ENCODE measurements at places on chromosomes 4 and X.

DNA sequence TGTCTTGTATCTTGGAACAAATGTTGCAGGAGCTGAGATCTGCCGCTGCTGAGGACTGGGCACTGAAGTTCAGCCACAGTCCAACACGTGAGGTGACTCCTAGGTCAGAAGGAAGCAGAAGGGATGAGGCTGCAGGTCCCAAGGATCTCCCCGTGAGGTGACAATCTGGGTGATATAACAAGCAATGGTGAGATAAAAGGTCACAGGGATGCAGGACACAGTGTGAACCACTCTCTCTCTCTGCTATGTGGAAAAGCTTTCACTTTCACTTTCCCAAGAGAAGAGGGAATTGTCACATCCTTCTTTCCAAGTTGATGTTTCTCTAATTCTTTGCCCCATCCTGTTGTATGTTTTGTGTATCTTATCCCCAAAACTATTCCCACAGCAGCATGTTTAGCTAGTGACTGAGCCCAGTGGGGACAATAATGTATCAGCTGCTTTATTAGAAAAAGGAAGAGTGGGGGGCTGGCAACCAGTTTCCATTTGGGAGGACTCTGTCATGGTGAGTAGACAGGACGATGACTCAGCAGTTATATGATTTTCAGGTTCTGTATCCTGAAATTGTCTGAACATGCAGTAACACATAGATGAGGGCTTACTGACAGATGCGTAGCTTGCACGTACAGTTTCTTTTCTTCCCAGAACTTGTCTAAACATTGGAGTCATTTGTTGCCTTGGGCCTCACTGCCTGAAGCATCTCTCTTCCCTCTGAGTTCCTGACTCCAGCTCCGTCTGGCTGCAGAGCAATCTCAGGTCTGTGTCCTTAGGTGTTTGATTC, 1415.8 kb upstream of the TENM3 start:
- no peak for DNase-seq

- peak; percentile 20 for DNase-seq
These were observed 31.4 kb upstream of the SLC25A31 start for GRCh38 chr4:127698789-127699200.

- no peak for DNase-seq
These were observed 70.0 kb upstream of the FRG1 start for GRCh38 chr4:189870511-189871234.

DNA sequence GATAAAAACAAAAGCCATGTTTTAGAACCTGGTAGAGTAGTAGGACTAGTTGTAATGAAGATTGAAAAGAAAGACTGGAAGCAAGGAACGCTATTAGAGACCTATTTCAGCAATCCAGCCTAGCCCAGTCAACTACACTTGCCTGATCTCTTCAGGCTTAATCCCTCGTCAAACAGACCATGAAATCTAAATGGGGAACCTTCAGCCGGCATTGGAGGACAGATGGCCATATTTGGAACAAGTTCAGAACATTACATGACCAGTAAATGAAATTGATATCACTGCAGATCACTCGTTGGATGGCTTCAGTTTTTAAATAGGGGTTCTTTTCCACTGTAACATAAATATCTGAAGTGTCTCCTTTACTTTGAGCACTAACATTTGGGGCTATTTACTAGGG, 84.8 kb upstream of the WDR44 start:
- DNase-seq = no peak

- DNase-seq = no peak
These were observed 51.4 kb upstream of the EMCN start for GRCh38 chr4:100569196-100569595.

DNA sequence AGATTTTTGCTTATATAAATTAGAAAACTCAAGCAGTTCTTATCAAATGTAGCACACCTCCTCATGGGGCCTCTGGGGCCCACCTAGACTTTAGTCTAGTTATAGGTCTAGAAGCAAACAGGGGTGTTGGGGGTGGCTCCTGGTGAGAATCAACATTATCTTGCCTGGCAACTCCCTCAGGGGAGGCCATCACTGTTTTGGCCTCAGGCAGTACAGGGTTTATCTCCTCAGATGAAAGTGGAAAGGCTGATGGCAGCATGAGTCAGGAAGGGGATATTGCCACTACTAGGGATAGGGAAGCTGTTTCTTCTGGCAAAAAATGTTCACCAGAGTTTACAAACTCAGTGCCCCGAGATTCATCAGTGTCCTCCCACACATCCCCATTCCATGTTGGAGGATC, 232.4 kb upstream of the BMP3 start:
- DNase-seq = no peak

DNA sequence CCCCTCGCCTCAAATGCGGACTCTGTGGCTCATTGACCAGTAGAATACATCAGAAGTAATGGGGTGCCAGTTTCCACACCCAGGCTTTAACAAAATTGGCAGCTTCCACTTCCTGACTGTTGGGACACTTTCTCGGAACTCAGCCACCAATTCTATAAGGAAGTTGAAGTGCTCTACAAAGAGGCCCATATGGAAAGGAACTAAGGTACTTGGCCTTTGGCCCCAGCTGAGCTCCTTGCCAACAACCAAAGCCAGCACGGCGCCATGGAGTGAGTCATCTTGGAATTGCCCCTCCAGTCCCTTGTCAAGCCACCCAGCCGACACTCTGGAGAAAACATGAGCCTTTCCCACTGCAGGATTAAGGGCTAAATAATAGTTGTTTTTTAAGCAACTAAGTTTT, 262.2 kb upstream of the INTU start:
- DNase-seq = no peak

GRCh38 chr4:143711543-143712154, 11.2 kb upstream of the FREM3 start:
- no peak for DNase-seq

DNA sequence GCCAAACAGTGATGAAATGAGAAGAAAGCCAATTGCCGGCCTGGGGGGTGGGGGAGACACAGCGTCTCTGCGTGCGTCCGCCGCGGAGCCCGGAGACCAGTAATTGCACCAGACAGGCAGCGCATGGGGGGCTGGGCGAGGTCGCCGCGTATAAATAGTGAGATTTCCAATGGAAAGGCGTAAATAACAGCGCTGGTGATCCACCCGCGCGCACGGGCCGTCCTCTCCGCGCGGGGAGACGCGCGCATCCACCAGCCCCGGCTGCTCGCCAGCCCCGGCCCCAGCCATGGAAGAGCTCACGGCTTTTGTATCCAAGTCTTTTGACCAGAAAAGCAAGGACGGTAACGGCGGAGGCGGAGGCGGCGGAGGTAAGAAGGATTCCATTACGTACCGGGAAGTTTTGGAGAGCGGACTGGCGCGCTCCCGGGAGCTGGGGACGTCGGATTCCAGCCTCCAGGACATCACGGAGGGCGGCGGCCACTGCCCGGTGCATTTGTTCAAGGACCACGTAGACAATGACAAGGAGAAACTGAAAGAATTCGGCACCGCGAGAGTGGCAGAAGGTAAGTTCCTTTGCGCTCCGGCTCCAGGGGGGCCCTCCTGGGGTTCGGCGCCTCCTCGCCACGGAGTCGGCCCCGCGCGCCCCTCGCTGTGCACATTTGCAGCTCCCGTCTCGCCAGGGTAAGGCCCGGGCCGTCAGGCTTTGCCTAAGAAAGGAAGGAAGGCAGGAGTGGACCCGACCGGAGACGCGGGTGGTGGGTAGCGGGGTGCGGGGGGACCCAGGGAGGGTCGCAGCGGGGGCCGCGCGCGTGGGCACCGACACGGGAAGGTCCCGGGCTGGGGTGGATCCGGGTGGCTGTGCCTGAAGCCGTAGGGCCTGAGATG, at the start of gene SHOX:
Gene SHOX (plus strand): TSS at position 180 of the 885 bp plus-strand sequence. CDS start 107 bp downstream, at position 287.
- DNase-seq = peak; percentile 81

- DNase-seq = no peak
These were observed 251.8 kb downstream of the TENM3 start for GRCh38 chr4:182495031-182495430.

DNA sequence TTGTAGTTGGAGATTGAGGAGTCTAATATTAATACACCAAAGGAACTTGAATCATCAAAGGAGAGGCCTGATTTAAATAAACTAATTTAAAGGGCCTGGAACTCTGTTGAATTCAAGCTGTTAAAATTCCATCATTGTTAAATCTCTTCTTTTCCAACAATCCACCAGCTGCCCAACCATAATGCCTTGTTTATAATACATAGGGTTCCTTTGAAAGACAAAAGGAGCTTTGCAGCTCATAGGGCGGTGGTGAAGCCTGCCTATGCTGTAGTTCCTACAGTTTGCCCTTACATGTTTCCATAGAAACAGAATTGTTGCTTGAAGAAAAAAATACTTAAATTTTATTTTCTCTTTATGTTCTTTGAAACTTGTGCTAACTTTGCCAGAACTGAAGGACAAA, 102.8 kb downstream of the GLUD2 start:
- no peak for DNase-seq

- no peak for DNase-seq
These were observed 60.0 kb downstream of the FGF13 start for GRCh38 chrX:138651494-138651893.

- no peak for DNase-seq
These were observed 100.7 kb upstream of the ZDHHC15 start for GRCh38 chrX:75623535-75623934.

Data from BJ (cell line).